Pulmonary artery endothelial cell (primary cell): ENCODE measurements at places on chromosomes 4 and X. TPM values are rescaled to one million over a fixed set of nuclear protein-coding genes. Genes with fewer than 3 reads are reported as not detected.
A peak's percentile ranks its signal among the peaks of the same experiment; 100 is the strongest.

Gene CENPVL2
- not detected in 2 replicates for total RNA-seq

- DNase-seq, result no peak
These were observed 246.0 kb downstream of the CXXC4 start for GRCh38 chr4:104248726-104249125.

GRCh38 chr4:109184491-109184961 is 117.9 kb downstream of the COL25A1 start:
- peak; percentile 64 for DNase-seq

GRCh38 chrX:152915541-152916241 is 17.8 kb downstream of the ZNF185 start:
- no peak for DNase-seq

- no peak for DNase-seq
These were observed 72.8 kb upstream of the NLRP2B start for GRCh38 chrX:57752866-57753265.

- no peak for DNase-seq
These were observed 80.1 kb upstream of the LRPAP1 start for GRCh38 chr4:3612281-3612680.
